ENCODE measurements at places on chromosomes 16 and 17. TPM values are rescaled to one million over a fixed set of nuclear protein-coding genes. Genes with fewer than 3 reads are reported as not detected.

Gene TMEM88
- 0.31 TPM for total RNA-seq

GRCh38 chr17:80101946-80102663 lies 724 bp downstream of the GAA start:
- H3K4me1 ChIP-seq: peaks cover 47% of the 10 kb centered on the region
- peak overlapping the region; percentile 68 for H3K27ac ChIP-seq
- H3K27me3 ChIP-seq: no peaks in the 10 kb centered on the region
- peak overlapping the region; percentile 91 for H3K4me3 ChIP-seq

Gene C16orf89
- 0.97 TPM for total RNA-seq

- H3K27me3 ChIP-seq: peaks cover 8% of the 10 kb centered on the region
- H3K36me3 ChIP-seq: no peaks in the 10 kb centered on the region
- no peak for DNase-seq
- H3K4me1 ChIP-seq: peaks cover 15% of the 10 kb centered on the region
Measured at GRCh38 chr17:4515501-4515900, 16.8 kb downstream of the SPNS2 start.

Gene MYH1
- total RNA-seq: not detected

Gene HOXB9
- not detected for total RNA-seq

DNA sequence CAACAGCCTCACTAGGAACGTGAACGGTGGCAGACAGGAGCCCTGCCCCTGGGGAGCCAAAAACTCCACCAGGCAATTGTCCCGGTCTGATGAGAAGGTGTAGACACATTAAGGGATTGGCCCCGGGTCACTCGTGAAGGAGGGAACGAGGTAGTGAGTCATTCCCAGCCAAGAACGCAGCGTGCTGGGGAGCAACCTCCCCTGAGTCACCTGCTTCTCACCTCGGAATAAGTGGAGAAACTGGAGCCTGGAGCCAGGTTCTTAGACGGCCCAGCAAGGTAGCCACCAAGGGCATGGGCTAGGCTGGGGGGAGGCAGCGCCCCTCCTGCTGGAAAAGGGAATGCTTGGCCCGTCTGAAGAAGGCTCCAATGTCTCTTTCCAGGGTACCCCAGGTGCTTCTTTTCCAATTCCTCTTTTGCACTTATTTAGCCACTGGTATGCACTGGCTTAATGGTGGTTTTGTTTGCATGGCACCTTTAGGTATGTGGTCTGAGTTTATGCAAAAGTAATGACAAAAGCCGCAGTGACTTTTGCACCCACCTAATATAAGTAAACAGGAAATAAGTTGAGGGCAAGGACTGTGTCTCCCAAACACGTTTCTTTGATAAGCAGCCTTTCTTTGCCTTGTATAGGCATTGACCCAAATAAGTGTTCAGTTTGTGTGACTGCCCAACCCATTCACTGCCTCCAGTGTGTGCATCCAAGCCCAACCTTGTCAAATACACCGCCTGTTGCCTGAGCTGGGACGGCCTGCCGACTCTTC lies 1.8 kb upstream of the HELZ start:
- H3K27me3 ChIP-seq: no peaks in the 10 kb centered on the region
- peak; percentile 97 for DNase-seq
- H3K4me1 ChIP-seq: peaks cover 59% of the 10 kb centered on the region

Gene OSGIN1
- total RNA-seq: 18.1 TPM

DNA sequence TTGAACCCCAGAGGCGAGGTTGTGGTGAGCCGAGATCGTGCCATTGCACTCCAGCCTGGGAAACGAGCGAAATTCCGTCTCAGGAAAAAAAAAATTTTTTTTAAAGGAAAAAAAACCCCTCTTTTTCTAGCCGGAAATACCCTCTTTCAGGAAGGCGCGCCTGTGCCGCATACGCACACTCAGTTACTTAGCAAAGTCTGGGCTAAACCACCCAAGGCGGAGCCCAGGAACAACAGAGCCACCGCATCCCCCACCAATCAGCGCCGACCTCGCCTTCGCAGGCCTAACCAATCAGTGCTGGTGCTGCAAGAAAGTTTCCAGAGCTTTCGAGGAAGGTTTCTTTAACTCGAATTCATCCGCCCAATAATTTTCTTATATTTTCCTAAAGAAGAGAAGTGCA lies 510.4 kb downstream of the KCNJ18 start:
- no peaks in the 10 kb centered on the region for H3K36me3 ChIP-seq
- H3K27me3 ChIP-seq: no peaks in the 10 kb centered on the region
- H3K27ac ChIP-seq: no peak overlapping the region
- H3K4me3 ChIP-seq: no peak overlapping the region
- DNase-seq: no peak

GRCh38 chr17:48384164-48384563 lies 45.9 kb downstream of the SKAP1 start:
- no peaks in the 10 kb centered on the region for H3K4me1 ChIP-seq
- H3K4me3 ChIP-seq: no peak overlapping the region
- no peak overlapping the region for H3K27ac ChIP-seq
- H3K27me3 ChIP-seq: no peaks in the 10 kb centered on the region

Gene HBA1
- not detected for total RNA-seq

DNA sequence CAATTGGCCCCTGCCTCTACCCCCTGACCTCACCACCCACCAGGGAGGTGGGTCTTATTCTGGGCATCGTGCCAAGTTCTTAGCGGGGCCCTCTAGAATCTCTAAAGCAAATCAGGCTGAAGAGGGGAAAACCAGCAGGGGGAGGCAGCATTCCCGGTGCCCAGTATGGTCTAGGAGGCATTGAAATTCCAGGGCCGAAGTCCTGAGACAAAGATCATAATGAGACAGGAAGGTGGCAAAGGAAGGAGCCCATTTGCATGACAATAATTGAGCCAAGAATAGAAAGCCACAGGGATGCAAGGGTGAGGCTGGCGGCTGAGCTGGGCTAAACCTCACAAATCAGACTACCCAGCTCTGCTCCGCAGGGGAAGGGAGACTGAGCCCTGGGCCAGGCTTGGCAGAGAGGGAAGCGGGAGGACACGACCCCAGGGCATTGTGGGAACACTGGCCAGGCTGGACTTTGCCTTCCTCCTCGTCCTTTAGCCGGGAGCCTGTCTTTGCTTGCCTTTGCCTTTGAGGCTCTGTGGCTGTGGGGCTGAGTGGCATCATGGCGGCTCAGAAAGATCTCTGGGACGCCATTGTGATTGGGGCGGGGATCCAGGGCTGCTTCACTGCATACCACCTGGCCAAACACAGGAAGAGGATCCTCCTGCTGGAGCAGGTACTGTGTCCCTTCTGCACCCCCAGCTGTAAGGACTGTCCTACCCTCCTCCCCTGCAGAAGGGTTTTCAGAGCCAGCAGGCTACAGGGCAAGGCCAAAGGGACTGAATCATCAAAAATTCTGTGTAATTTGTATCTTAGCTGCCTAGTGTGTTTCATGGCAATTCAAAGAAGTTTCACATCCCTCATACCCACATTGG lies at the start of gene PIPOX:
PIPOX (plus strand) TSS at position 463 of the 860 bp plus-strand sequence; CDS start at position 548, 85 bp downstream.
- no peaks in the 10 kb centered on the region for H3K27me3 ChIP-seq
- H3K4me1 ChIP-seq: peaks cover 87% of the 10 kb centered on the region
- peak within 1 kb of the TSS; percentile 94 for H3K27ac ChIP-seq
- peaks cover 10% of the 10 kb centered on the region for H3K36me3 ChIP-seq
- peak within 1 kb of the TSS; percentile 63 for H3K4me3 ChIP-seq

GRCh38 chr16:78277321-78278055 lies 178.0 kb downstream of the WWOX start:
- no peaks in the 10 kb centered on the region for H3K27me3 ChIP-seq
- H3K27ac ChIP-seq: no peak overlapping the region
- DNase-seq: no peak

Gene FOXN1
- not detected for total RNA-seq

DNA sequence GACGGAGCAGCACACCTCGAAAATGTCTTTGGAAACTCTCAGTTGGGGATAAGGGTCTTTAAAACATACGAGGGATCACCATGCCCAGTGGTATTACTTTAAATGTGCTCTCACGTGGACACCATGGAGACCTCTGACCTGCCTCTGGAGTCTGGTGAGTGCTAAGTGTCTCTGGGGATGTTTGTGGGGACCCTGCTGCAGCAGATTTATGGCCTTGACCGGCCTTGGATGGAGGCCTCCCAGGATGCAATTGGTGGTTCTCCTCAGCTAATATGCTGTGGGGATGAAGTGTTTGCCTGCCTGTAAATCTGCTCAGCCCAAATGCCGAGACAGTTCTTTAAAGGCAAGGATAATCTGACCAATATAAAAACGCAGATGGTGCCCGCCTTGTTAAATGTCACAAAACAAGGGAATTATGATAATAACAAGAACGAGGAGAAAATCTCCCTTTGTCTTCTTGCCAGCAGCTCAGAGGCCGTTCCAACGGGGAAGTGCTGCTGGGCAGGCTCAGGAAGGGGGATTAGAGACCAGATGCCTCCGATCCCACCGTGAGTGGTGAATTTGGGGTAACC lies 154.4 kb downstream of the ABCC12 start:
- DNase-seq: no peak
- no peak overlapping the region for H3K27ac ChIP-seq
- H3K27me3 ChIP-seq: 0 out of 3 replicates have a peak, but pooled peaks cover 4% of the 10 kb centered on the region
- no peaks in the 10 kb centered on the region for H3K4me1 ChIP-seq
- no peaks in the 10 kb centered on the region for H3K36me3 ChIP-seq
- H3K4me3 ChIP-seq: no peak overlapping the region

Gene MEIOC
- 0.07 TPM for total RNA-seq

DNA sequence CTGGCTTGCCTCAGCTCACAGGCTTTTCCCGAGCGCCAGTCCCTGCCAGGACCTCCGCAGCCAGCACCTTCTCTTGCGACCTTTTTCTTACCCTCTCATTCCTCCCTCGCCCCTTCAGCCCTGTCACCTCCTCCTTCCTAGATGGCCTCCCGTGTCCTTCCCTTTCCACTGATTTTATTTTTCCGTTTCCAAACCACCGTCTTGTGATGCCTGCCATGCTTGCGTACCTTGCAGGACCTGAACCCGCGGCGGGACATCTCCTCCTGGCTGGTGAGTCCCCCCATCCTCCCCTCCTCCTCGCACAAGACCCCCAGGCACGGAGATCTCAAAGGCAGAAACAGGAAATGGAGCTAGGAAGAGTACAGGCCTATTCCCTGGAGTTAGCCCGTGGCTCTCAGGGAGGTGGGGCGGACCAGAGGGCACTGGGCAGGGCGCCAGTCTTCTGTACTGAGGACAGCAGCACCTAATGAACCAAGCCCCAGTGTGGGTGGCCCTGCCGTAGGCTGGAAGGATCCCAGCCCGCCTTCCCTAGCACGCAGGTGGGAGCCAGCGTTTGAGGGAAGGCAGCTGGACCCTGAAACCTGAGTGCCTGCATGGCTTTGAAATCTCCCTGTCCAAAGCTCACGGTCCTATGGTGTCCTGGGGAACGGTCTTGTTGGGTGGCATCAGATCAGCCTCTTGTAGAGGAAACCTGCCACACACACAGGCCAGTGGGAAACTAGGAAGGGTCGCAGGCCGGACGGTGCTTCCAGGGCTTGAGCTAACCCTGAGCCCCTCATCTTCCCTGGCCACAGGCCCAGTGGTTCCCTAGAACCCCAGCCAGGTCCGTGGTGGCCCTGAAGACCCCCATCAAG lies 612 bp downstream of the CISD3 start:
- peaks cover 27% of the 10 kb centered on the region for H3K36me3 ChIP-seq
- H3K27me3 ChIP-seq: no peaks in the 10 kb centered on the region
- H3K4me3 ChIP-seq: peak overlapping the region; percentile 67
- peak; percentile 90 for DNase-seq
- peaks cover 60% of the 10 kb centered on the region for H3K4me1 ChIP-seq

DNA sequence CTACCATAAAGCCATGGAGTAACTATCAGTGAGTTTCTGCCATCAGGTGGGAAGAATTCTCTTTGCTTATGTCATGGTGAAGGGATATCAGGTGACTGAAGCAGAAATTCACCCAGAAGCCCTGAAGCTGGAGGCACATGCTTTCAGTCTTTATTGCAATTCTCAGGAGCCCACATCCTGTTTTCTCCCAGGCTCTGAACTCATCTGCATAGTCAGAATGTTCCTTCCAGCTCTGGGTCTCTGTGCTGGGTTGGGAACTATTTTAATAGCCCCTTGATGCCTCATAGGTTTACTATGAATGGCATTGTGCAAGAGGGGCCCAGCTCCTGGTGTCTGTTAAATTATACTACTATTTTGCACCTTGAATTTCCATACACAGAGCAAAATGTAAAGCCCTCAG lies 198.4 kb upstream of the SOX9 start:
- no peak overlapping the region for H3K27ac ChIP-seq
- no peak overlapping the region for H3K4me3 ChIP-seq
- DNase-seq: no peak
- H3K27me3 ChIP-seq: peaks cover 3% of the 10 kb centered on the region
- no peaks in the 10 kb centered on the region for H3K36me3 ChIP-seq

- DNase-seq: no peak
- H3K4me3 ChIP-seq: no peak overlapping the region
- no peaks in the 10 kb centered on the region for H3K36me3 ChIP-seq
- no peak overlapping the region for H3K27ac ChIP-seq
- H3K27me3 ChIP-seq: peaks cover 9% of the 10 kb centered on the region
Measured at GRCh38 chr16:67390816-67391423, 2.4 kb downstream of the TPPP3 start.

Gene CA7
- not detected for total RNA-seq
